ENCODE measurements at places on chromosomes 11 and 22.
A peak's percentile ranks its signal among the peaks of the same experiment; 100 is the strongest.

DNA sequence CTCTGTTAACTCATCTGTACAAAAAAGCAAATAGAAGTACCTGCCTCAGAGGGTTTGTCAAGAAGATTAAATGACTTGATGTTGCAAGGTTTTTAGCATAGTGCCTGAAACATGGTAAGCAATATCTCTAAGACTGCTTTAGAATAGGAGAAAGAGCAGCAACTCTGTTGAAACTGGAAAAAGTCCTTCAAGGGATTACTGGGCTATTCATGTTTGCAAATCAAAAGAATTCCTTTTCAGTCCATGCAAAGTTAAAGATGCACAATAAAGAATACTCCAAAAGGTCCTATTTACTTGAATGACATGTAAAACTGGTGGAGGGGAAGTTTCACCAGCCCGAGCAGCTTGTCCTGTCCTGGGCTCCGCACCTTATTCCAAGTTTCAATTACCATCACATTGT is 70.6 kb downstream of the C2CD3 start:
- no peak for DNase-seq

DNA sequence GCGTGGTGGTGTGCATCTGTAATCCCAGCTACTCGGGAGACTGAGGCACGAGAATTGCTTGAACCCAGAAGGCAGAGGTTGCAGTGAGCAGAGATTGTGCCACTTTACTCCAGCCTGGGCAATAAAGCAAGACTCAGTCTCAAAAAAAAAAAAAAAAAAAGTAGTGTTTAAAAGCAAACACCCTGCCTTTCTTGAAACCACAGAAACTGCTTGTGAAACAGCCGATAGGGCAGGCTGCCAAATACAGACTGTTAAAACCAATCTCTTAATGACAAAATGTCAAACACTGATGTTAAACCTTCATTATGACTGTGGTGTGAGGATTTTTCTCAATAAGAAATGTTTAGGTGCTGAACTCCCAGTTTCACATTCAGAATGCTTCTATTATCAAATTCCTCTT is 27.3 kb downstream of the MARK2 start:
- peak; percentile 49 for DNase-seq

GRCh38 chr11:8016440-8016839 is 29.3 kb downstream of the EIF3F start:
- DNase-seq: no peak

- no peak for DNase-seq
These were observed 46.3 kb downstream of the ACAT1 start for GRCh38 chr11:108167624-108168023.

DNA sequence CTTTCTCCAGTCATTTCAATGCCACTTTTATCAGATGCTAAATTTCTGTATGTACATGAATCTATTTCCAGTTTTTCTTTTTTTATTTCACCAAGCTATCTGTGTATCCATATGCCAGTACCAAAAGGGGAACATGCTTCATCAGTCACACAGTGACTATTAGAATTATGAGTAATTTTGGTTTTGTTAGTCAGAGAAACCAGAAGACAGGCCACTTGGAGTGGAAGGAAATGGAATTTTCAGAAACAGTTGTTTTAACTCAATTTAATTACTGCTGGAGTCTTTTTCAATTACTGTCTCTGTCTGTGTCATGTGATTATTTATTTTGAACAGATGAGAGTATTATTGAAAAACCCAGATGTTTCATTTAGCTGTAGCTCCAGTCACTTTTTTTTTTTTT is 84.6 kb upstream of the ANO3 start:
- no peak for DNase-seq

DNA sequence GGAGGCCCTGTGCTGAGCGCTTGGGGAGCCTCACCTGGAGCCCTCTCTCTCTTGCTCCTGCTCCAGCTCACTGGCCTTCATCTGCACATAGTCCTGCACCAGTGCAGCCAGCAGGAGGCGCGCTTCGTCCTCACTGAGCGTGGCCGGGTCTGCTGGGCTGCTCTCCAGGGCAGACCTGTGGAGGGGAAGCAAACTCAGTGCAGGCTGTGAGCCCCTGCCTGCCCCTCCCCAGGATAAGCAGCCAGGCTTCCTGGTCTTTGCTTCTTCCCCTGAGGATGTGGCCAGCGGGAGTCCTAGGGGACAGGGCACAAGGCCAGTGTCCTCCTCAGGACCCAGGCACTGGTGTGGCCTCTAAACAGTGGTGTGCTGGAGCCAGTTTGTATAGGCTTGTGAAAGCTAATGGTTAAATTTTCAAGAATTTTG is 2.2 kb downstream of the CALCA start:
- no peak for DNase-seq

DNA sequence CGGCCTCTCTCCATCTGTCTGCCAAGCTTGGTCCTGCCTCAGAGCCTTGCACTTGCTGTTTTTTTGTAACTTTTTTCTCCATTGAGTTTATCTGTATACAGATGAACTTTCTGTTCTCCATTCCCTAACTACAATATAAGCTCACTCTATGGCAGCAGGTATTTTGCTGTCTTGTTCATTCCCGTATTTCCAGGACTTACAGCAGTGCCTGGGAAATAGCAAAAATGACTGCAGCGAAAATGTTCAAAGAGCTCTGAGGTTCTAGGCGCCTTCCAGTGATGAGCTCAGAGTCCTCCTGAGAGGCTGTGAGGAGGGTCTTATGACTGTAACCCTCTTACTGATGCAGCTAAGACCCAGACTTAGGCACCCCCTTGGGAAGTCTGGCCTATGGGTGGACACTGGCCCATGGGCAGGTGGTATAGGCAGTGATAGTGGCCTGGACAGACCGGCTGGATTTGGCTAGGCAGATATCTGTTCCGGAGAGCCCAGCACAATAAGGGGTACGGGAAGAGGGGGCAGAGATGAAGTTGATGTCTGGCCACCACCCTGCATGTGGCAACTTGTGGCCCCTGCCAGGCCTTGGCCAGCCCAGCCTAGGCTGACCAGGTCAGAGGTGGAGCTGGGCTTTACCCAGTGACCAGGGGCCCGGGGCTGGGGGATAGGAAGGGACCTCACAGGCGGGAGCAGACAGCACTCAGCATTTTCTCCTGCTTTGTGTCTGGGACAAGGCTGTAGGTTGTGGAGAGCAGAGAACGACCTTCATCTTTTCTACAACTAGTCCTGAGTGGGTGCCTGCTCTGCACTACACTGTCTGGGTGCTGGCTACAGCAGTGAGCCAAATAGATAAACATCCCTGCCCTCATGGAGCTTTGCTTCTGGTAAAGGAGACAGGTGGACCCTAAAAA is 4.6 kb downstream of the ATF4 start:
- peak; percentile 23 for DNase-seq

- DNase-seq: no peak
These were observed 154.9 kb upstream of the MPPED2 start for GRCh38 chr11:30741039-30741550.

GRCh38 chr11:68436985-68437926 is 23.3 kb upstream of the PPP6R3 start:
- peak; percentile 53 for DNase-seq

- DNase-seq: no peak
These were observed 18.2 kb downstream of the DDX17 start for GRCh38 chr22:38487946-38488345.

DNA sequence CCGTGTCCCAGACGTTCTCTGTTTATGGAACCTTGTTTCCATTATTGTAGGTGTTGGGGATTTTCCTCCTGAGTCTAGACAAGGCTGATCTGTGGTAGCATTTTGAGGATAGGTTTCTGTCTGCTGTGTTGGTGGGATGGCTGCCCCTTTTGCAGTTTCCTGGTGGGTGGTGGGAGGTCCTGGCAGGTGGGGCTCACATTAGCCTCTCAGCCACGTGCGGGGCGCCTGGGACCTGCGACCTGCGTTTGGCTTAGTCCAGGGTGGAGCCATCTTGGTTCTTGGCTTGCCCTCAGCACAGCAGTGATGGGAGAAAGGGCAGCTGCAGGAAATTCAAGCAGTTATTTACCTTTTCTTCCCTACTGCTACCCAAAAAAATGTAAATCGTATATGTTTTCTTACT is 143.4 kb downstream of the TBC1D22A start:
- no peak for DNase-seq

GRCh38 chr11:59259867-59260475 is 47.2 kb upstream of the MPEG1 start:
- DNase-seq: no peak

DNA sequence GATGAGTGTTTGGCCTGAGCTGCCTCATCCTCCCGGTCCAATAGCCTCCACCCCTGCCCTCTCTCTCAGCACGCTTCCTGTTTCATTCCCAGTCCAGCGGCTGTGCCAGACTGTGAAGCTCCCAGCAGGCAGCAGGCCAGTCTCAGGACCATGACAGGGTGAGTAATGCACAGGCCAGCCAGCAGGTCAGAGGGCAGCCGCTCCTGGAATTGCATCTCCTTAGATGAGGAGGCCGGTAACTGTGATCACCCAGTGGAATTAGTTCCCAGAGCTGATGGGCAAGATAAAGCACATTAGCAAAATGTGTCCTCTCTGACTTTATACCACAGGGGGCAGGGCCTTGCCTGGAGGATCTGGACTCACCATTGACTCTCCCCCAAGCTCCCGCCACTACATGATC is 251.2 kb downstream of the ETS1 start:
- DNase-seq: no peak

DNA sequence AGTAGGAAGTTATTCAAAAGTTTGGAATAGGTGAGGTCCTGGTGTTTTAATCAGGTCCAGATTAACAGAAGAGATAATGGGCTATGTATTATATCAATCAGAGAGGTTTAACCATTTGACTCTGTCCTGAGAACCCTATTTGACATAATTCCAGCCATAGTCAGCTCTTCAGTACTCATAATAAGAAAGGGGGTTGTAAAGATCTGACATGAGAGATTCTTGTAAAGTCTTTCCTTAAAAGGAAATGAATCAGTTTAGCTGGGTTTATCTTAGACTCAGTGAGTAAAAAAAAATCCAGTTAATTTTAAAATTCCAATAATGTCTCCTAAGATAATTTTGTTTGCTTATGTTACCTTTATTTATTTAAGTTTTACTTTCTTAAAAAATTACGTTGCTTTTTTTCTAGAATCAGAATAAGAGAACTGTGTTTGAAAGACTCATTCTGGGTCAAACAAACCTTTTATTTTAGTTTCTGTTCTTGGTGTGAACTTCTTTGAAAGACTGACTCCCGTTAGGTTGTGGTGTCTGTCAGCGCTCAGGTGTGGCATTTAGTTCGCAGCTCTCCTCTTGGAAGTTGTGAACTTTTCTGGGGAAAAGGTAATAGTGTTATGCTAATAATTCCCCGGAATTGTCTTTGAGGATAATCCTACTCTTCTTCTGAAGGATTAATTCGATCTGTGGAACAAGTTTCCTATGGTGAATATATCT is 20.5 kb downstream of the NUCB2 start:
- DNase-seq: no peak

DNA sequence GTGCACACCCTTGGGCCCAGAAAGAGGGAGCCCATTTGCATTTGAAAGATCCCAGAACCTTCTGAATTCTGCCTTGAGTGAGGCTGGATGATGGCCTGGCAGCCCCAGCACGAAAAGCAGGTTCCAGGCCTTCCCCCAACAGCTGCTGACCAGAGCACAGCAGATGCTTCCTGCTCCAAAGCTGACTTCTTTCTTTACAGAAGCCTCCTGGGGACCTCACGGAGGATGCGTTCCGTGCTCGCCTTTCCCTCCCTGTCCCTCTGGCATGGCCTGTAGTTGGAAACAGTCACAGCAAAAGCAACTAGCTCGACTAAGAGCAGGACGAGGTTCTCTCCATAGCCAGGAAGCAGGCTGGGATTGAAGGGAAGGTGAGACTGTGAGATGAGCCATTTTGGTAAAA is 107.7 kb upstream of the B3GAT1 start:
- peak; percentile 5 for DNase-seq

DNA sequence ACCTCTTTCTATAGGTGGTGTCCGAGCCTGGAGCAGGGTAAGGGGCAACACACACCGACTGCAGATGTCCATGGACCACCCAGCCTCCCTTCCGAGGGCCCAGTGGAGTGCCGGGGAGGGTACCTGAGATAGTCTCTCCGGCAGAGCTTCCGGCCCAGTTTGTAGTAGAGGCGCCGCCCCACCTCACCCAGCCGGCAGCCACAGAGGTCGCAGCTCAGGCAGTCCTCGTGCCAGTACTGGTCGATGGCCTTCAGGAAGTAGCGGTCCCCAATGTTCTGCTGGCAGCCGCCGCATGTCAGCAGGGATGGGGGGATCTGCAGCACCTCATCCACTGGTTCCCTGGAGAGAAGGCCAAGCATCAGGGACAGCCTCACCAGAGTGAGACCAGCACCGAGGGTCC is 27.4 kb downstream of the LMO2 start:
- DNase-seq: no peak

DNA sequence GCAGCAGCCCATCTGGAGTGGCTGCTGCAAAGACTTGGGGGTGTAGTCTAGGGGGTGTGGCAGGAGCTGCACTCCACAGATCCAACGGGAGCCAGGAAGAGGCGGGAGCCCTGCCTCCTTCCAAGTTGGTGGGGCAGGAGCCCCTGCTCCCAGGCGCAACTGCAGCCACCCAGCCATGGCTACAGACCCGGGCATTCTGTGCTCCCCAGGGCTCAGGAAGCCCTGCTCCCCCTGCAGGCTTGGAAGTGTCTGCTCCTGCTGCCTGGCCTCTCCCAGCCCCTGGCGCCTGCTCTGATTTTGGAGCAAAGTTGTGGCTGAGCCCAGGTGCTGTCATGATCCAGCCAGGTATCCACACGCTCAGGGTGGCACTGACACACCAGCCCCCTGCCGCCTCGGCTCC is 58.5 kb downstream of the CCDC34 start:
- DNase-seq: no peak

DNA sequence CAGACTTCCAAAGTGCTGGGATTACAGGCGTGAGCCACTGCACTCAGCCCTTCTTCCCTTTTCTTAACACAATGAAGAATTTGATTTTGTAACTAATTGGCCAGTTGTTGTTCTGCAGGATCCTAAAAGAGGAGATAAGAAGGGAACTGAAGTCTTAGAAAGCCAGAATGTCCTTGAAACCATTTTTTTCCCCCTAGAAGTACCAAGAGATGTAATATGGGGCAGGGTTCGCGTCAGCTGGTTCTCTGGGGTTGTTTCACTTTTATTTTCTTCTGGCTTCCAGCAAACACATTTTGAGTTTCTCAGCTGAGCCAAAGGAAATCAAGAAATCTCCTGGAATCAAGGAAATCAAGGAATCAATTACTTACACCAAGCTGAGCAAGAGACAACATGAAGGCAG is 7.6 kb upstream of the NUCB2 start:
- no peak for DNase-seq

- no peak for DNase-seq
These were observed 38.3 kb downstream of the PDE2A start for GRCh38 chr11:72635933-72636332.

DNA sequence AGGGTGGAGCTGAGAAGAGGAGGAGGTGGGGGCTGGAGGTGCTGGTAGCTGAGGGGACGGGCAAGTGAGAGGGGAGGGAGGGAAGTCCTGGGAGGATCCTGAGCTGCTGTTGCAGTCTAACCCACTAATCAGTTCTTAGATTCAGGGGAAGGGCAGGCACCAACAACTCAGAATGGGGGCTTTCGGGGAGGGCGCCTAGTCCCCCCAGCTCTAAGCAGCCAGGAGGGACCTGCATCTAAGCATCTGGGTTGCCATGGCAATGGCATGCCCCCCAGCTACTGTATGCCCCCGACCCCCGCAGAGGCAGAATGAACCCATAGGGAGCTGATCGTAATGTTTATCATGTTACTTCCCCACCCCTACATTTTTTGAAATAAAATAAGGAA is 24.4 kb downstream of the FADS3 start:
- no peak for DNase-seq

GRCh38 chr11:35618497-35619115 is 346 bp downstream of the FJX1 start:
- DNase-seq: peak; percentile 62

Measured in NCI-H2171 treated with DMSO at 0.1 percent for 48 hours (cell line).